ENCODE measurements at places on chromosomes 4 and X.

DNA sequence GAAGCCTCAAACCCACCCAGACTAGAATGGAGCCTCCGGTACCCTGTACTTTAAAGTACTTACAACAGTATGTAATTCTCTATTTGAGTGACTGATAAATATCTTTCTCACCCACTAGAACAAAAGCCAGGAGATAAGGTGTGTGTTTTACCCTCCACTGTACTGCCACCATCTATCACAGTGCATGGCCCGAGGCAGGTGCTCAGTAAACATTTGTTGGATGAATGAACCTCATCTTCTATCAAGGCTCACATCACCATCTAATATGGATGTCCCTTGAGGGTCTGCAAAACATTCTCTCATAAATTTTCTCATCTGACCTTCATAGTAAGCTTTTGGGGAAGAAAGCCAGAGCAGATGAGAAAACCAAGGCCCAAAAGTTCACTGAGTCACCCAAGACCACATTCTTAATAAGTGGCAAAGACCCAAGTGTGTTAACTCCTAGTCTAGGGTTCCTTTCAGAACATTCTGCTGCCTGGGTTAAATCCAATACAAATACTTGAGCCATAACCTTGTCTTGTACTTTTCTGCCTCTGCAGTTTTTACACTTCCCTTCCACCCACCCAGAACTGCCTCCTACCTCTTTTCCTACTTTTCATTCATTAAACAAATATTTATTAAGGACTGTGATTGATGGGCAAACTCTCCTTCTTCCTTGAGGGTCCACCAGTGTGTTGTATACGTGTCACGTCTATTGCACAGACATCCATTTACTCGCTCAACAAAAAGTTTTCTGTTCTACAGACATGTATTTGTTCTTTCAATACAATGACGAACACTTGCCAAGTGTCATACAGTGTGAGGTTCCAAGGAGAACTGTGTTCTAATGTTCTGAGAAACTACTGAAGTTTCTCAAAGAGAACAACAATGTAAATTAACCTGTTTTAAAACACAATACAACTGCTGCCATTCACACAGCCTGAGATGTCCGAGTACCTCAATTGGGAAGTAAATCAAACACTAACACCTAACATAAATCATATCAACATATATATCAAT lies 35.7 kb downstream of the APBB2 start:
- DNase-seq: no peak

DNA sequence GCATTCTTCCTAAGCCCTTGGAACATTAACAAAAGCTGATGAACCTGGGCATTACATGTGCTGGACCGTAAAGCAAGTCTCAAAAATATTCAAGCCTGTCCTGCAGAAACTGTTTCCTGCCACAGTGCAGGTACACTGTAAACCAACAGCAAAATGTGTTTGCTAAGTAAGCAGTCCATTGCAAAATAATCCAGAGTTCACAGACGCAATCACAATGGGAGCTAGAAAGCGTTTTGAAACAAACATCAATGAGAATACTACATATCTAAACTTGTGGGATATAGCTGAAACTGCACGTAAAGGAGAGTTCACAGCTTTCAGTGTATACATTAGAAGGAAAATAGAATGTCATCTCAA lies 61.6 kb downstream of the RGS12 start:
- no peak for DNase-seq

DNA sequence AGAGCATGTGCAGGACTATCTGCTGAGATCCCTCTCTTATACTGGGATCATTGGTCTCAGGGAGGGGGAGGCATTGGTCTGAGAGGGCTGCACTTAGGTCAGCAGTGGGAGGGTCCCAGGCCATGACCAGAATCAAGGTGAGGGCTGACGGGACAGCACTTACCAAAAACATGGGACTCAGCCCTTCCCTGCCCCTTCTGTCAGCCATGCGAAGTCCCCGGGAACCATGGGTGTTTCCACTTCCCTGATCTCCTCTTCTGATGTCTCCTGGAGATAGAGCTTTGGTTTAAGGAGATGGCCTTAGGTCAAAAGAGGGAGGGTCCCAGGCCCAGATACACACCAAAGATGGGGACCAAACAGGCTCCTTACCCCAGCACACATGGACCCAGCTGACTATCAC lies 12.9 kb upstream of the HSFX1 start:
- DNase-seq: no peak

GRCh38 chr4:16438986-16439385 lies 212.7 kb upstream of the TAPT1 start:
- DNase-seq: no peak

DNA sequence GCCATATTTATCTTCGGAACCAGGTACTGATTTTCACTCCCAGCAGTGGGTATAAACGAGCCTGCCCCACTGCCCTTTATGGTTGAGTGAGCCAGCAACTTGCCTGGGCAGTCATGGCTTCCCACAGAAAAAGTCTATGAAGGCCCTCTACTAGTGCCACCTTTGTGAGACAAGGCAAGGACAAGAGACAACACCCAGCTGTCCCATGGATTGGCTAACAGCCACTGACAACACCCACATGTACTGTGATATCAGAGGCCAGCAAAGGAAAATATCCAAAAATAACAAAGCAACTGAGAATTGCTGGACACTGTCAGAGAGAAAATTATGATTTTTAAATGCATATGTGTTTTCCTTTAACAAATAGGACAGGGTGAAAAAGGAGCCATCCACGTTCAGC lies 248.4 kb upstream of the TTC29 start:
- DNase-seq: no peak

- DNase-seq: no peak
Observed at GRCh38 chr4:112823156-112823555, 186.2 kb downstream of the LARP7 start.

DNA sequence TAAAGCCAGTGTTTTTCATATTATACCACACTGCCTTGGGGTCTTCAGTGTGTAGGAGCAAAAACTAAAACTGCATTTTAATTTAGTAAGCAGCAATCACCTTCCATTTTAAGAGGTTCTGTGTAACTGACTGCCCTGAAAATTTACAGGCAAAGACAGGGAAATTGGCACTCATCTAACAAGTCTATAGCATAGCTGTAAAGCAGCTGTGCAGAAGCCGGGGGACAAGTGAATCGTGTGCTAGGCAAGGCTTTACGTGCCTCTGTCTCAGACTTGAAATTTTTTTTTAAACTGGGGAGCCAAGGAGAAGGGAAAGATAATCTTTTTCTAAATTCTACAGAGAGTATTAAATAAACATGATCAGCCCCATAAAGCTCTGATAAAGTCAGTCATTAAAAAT lies 39.7 kb downstream of the TSPAN5 start:
- DNase-seq: no peak

- no peak for DNase-seq
Observed at GRCh38 chr4:64895031-64895430, 485.8 kb upstream of the TECRL start.

GRCh38 chr4:5004496-5004895 lies 14.8 kb downstream of the CYTL1 start:
- no peak for DNase-seq

DNA sequence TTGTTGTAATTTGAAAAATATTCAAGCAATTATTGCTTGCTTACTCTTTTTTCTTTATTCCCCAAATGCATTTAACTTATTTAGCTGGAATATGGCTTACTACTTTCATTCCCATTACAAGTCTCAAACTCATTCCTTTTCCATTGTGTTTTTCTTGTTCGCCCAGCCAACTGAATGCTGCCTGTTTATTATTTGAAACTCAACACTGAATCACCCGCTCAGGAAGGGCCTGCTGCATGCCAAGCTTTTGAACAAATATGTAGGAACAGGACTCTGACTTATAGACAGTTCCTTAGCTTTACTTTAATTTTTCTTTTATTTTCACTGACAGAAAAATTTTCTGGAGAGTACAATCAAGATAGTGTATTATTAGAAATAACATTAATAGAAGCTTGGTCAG lies 12.9 kb downstream of the PCDH18 start:
- DNase-seq: no peak
